ENCODE measurements at places on chromosomes 5 and 9.
A peak's percentile ranks its signal among the peaks of the same experiment; 100 is the strongest.

- DNase-seq, result no peak
These were observed 23.4 kb downstream of the ANGPTL2 start for GRCh38 chr9:127098916-127099553.

DNA sequence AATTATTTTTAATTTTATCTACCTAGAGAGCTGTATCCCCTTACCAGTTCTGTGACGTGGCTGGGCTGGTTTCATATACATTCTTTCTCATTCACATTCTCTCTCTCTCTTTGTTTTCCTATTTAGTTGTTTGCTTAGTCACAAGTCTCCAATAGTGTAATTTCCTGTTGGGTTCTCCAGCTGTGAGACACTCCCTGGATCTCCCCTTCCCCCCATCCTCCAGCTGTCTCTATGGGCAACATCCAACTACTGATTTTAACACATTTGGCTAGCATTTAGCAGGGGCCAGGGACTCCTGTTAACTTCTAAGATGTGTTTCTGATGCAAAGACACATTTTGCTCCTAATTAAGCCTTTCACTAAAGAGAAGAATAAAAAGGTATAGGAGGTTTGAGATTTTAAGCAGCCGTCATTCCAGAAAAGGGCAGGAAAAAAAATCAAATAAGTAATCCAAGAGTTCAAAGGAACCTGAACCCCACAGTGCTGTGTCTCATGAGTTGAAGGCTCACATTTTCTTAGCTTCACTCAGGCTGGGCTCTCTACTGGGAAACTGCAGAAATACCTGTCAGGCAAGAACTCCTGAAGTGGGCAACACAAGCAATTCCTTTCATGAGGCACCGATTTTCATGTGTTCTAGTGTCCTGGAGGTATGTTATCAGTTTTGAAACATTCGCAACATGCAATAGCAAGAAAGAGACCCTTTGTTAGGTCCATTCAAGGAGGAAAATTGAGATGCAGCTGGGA is 198.7 kb upstream of the C9orf72 start:
- no peak for DNase-seq

- no peak for DNase-seq
These were observed 10.0 kb upstream of the BOD1 start for GRCh38 chr5:173626505-173626820.

DNA sequence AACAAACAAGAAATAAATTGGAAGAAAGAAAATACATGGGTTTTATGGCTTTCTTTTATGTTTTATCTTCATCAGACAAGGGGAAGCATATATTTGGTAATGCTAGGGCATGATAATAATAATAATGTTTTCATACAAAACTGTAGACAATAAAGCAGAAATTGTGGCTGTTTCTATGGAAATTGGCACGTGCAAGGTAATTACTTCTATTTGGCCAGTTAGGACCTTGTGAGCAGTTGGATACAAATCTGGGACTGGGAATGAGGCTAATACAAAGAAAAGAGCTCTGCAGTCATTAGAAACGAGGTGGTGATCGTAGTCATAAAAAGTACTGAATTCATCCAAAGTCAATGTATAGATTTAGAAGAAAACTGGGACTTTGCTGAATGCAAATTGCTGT is 233.6 kb downstream of the EFNA5 start:
- DNase-seq, result no peak

GRCh38 chr5:74422030-74422429 is 218.5 kb downstream of the ENC1 start:
- DNase-seq, result no peak

GRCh38 chr9:87944682-87945081 is 26.9 kb downstream of the SPATA31C1 start:
- no peak for DNase-seq

- DNase-seq, result no peak
These were observed 302.6 kb downstream of the OSTF1 start for GRCh38 chr9:75390951-75391350.

DNA sequence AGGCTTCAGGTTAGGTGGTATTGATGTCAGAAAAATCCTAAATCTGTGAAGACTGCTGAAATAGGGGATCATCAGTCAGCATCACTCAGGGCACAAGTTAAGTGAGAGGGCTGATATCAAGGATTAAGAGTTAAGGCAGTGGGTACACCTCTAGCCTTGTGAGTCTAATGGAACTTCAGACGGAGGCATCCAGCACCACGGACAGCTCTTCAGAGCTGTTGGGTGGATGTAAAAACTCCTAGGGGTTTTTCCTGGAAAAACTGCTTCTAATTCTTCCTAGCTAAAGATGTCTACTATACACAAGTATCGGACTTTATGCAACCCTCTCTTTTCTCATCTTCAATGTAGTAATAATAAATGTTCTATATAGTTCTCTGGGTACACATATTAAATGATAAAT is 165.9 kb downstream of the SH3GL2 start:
- no peak for DNase-seq

DNA sequence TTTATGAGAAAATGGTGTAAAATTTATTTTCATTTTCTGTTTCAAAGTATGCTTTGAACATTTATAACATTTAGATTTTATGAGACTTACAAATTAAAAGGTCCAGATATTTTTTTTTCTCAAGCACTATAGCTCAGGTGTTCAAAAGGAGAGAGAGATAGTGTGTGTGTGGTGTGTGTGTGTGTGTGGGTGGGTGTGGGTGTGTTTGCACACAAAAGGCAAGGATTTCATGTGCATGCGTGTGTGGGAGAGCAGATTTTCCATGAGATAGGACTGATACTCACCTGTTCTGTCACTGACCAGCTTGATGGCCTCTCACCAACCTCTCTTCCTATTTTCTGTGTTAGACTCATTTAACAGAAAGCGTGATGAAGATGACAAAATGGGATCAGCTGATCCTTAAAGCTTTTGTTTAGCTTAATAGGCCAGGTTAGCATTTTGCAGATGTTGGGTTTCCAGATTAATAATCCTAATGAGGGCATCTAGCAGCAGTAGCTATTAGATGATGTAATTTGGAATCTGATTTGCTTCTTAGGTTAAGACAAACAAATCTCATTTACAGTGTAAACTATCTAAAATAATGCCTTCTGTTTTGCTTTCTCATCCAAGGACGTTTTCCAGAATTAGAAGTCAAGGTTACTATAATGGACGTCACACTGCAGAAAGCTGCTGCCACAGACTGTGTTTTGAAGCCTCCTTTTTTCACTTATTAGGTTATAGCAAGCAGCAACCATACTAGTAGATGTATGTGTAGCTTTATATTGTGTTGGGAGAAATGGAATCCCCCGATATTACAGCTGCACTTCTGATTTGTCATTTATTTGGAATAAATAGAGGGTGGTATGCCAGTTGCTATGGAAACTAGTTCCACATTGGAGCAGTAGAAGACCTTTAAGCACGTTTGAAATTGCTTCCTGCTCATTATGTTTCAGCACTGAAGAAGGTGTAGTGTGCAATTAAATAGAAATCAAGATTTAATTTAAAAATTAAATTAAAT is 355.6 kb downstream of the TAF11L14 start:
- DNase-seq, result no peak

DNA sequence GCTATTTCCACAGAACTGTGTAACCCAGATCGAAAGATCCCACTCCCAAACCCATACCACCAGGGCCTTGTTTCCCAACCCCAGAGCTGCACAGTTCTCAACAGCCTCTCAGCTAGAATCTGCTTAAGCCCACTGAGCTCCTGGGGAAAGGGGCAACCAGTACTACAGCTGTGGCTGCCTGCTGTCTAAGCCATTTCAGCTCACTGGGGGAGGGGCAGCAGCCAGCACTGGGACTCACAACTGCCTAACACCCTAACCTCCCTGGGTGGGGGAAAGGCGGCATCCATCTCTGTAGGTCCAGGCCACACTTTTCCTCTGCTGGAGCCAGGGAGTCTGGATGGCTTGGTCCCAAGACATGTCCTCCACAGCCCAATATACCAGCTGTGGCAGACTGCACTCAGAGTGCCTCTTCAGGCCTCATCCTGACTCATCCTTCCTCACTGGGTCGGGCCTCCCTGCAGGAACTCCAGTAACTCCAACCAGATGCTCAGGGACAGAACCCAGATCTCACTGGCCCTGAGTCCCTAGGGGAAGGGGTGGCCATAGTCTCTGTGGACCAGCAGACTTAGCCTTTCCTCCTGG is 241.4 kb downstream of the HINT1 start:
- no peak for DNase-seq

- no peak for DNase-seq
These were observed 238.7 kb downstream of the EFNA5 start for GRCh38 chr5:107431998-107432397.

DNA sequence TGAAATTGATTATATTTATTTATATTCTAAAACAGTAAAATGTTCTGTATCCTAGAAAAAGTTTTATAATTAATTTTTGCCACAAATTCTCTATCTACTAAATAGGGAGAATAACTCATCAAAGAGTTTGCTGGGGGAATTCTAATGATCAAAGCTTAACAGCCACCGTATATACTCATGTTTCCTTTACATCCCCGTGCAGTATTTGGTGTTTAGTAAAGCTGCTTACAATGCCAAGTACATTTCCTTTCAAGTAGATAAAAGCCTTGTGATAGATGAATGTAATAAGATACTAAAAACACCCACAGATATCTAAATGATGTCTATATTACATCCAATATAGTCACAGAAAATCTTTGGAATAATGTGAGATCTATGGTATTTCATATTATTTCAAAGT is 312.2 kb downstream of the HCN1 start:
- DNase-seq, result no peak

GRCh38 chr5:107869438-107870115 is 198.8 kb upstream of the EFNA5 start:
- no peak for DNase-seq

GRCh38 chr9:13806714-13807113 is 507.2 kb downstream of the NFIB start:
- no peak for DNase-seq

DNA sequence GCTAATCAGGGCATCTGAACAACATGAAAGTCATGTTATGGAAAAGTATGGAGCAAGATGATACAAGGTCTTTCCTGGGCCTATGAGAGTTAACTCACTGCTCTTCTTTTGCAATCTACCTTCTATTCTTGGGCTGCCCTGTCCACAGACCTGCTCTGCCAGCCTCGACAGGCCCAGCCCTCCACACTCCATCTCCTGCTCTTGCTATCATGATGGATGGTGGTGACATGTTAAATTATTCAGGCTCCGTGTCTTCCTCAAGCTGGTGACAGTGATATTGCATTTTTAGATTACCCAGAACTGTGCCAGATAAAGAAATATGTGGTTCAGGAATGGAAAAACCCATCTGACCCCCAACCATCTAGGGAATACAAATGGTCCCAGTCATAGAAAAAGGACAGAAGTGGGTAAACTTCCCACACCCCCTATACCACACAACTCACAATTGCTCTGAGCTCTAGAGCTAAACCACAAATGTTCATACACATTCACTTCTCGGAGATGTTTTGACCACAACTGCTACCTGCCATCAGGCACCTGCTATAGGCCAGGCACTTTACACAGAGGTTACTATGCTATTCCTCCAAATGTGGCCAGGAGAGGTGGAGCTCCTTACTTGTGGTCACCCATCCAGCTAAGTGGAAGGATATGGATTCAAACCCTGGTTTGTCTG is 311.3 kb downstream of the ASTN2 start:
- no peak for DNase-seq

DNA sequence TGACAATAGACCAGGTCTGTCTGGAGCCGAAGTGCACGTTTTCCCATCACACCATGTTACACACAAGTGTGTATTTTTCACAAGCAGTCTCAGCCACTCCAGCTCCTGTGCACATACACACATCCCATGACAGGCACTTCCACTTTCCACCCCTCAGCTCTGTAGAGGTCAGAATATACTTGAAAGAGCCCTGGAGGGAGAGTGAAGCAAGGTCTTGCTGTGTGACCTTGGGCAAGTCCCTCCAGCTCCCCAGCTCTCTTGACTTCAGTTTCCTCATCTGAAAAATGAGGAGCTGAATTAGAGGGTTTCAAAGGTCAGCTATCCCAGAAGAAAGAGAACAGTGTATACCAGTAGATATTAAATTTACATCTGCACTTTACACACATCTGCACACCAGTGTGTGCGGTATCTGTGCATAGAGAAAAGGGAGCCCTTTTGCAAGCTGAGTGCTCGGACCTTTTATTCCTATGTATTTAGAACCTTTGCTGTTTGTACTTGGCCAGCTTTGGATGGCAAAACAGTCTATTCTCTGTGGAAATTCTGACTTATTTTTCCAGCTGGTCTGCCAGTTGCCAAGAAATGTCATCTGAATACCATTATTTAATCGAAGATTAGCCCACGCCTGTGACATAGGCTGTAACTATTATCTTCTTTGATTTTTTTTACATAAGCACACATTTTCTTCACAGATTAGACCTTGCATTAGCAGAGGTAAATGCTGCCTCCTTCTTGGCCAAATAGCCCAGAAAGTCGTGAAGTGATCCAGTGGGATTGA is 528.0 kb downstream of the BNC2 start:
- no peak for DNase-seq

DNA sequence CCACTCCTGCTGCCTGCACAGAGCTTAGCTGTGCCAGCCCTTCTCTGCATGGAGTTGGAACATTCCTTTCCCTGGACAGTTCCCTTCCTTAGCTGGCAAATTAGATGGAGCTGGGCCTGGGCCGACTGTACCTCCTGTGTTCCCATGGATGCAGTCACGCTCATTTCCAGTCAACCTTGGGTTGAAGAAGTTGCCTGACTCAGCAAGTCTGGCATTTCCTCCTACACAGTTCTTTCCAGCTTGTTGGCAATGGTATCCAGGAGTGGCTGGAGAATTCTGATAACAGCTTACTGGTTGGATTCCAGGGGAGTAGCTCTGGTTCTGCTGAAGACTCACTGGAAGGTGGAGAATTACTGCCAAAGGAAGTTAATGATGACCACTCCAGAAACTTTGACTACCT is 9.2 kb upstream of the TAF1L start:
- no peak for DNase-seq

- peak; percentile 21 for DNase-seq
These were observed 20.7 kb downstream of the GSN start for GRCh38 chr9:121288673-121289025.

DNA sequence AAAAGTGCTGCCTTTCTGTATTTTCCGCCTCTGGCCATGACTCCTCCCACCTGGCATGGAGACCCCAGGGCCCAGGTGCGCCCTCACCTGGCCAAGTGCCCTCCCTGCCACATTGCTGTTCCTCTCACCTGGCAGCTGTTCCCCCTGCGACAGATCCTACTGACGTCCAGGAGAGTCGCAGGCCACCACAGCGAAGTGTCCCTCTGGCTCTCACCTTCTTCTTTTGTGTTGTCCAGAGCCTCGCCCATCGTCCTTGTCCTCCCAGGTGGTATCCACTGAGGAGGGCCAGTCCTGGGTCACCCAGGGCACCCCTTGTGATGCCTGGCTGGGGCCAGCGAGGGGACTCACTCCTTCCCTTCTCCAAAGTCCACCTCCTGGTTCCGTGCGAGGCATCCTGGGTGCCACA is 2.6 kb downstream of the NKD2 start:
- peak; percentile 67 for DNase-seq

GRCh38 chr9:95313010-95313498 is 4.5 kb downstream of the FANCC start:
- peak; percentile 33 for DNase-seq

GRCh38 chr9:3028535-3028934 is 184.6 kb upstream of the PUM3 start:
- no peak for DNase-seq

DNA sequence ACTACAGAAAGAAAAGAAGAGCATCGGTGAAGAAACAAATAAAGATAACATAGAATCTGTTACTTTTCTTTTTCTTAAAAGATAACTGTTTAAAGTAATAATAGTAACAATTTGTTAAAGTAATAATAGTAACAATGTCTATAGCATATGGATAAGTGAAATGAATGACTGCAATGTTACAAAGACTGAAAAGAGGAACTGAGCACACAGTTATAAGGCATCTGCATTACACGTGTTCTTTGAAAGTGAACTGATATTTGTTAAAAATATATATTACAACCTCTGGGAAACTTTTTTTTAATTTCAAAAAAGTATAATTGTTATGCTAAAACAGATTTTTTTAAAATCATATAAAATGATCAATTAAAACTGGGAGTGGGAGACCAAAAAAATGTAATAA is 88.4 kb upstream of the FST start:
- no peak for DNase-seq

All from activated naive CD8-positive, alpha-beta T cell treated with anti-CD3 and anti-CD28 coated beads, Interleukin-2, amount 10 ng/mL, durations not matched to agents 7 days and 5 days (primary cell).